ENCODE measurements at places on chromosomes 1 and 21.

GRCh38 chr1:158354255-158354654 is 561 bp downstream of the CD1E start:
- no peak for DNase-seq

DNA sequence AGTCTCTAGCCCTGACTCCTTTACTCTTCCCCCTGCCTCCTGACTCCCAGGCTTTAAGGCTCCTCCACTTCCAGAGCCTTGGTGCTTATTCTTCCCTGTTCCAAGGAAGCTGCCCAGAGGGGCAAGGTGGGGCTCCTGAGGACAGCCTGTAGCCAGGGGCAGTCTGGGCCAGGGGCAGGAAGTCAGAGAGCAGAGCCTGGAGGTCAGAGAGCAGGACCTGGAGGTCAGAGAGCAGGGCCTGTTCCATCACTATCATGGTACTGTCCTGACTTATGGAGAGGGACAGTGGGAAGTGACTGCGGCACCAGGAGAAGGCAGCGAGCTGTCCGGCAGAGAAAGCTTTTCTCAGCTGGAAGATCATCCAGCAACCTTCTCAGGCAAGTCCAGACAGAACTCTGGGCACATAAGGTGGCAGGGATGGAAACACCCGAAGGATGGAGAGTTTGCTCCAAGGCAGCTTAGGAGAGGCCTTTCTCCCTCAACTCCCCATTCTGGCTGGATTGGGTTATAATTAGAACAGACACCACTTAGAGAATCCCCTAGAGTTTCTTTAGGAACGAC is 25.0 kb downstream of the PLXNA2 start:
- DNase-seq = no peak

DNA sequence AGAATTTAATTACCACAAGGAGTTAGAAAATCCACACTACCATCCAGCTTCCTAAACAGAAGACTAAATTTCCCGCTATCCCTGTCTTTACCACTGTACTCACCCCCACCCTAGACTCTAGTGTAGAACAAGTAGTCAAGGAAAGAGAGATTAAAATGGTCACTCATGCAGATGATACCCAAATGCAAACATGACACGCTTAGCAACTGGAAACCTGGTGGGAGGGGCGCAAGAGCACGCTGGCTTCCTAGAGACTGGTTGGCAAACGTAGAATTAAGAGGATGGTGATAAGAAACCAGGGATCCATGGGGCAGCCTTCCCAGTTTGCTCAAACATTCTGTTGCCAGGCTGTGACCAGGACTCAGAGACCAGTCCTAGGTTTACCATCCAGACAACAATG is 9.9 kb upstream of the LDLRAD1 start:
- DNase-seq = no peak

DNA sequence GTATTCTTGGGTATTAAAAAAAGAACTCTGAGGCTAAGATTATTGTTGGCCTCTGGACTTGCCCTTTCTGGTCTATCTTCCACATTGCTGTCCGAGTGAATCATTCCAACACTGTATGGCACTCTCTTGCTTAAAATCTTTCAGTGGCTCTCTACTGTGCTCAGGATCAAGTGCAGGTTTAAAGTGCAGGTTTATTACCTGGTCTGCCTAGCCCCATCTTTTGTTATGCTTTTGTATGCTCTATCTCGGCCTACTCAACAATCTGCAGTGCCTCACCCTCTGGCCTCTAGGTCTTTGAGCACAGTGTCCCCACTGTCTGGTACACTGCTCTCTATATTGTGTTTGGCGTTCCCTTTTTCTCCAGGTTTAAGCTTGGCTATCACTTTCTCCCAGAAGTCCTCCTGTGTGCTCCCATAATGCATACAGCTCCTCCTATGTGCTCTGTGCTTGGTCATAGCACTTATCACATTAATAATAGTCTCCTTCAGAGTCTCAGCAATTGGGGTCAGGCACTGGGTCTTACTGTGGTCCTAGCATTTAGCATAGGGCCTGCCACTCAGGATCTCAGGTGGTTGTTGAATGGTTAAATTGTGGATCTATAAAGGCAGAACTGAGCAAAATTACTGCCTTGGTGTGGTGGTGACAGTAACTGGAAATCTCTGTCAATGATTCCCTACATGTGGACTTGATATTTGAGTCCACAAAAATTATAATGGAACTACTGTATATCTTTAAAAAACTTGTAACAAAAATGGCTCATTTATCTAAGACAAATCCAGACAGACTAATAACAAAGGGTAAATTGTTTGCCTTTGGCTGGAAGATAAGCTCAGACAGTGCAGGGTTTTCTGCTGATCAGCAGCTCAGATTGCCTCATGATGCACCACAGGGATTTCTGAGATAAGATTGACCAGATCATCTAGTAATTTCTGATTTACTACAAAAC is 10.6 kb upstream of the LDLRAD1 start:
- no peak for DNase-seq

DNA sequence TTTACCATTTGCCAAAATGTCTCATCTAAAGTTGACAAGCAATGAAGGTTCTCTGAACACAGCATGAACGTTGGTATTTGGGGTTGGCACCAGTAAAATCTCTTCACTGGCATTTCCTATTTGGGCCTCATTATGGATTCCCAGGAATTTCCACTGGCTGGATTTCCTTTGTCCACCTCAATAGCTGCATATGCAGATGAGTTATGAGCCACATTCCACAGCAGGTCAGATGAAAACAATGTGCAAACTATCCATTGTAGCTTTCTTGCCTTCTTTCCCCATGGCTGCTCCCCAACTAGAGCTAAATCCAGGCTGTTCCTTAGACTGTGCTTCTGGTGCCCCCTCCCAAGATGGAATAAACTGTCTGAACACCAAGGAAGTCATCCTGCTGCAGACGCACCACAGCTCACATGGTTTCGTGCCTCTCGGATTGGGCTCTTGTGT is 168.1 kb upstream of the FGGY start:
- no peak for DNase-seq

GRCh38 chr1:81876901-81877733 is 76.4 kb downstream of the ADGRL2 start:
- no peak for DNase-seq

- DNase-seq = no peak
These were observed 26.4 kb downstream of the RGL1 start for GRCh38 chr1:183831311-183831710.

GRCh38 chr1:11412141-11412540 is 66.8 kb upstream of the DISP3 start:
- no peak for DNase-seq

- DNase-seq = no peak
These were observed 5.6 kb downstream of the KIF17 start for GRCh38 chr1:20712215-20712577.

- peak; percentile 51 for DNase-seq
These were observed 30.0 kb downstream of the SLC27A3 start for GRCh38 chr1:153805042-153805745.

DNA sequence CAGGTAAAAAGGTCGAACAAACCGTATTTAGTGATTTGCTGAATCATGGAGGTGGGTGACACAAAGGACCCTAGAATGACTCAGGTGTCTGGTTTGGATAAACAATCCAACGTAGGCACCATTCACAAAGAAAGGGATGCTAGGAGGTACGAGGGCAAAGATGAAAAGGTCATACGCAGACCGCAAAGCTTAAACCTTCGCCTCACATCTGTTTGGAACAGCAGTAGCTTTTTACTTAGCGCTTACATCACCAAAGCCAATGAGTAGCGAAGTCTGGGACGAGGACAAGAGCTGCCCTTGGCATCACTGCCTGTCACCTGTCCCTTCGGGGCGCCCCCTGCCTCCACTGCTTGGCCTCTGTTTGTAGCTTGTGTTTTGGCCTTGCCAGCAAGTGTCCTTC is 350.2 kb downstream of the SMYD3 start:
- no peak for DNase-seq

DNA sequence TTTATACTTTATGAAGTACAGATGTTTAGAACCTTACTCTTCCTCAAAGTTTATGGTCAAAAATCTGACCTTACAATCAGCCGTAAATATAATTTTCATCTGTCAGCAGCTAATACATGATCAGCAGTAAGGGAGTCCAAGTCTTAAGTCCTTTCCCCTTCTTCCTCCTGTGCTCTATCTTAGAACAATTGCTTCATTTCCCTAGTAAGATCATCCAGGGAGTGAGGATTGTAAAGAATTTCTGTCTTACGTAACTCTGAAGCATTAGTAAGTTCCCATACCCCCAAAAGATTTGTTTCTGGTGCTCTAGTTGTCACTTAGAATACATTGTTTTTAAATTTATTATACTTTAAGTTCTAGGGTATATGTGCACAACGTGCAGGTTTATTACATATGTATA is 2.1 kb downstream of the SETDB1 start:
- DNase-seq = no peak

DNA sequence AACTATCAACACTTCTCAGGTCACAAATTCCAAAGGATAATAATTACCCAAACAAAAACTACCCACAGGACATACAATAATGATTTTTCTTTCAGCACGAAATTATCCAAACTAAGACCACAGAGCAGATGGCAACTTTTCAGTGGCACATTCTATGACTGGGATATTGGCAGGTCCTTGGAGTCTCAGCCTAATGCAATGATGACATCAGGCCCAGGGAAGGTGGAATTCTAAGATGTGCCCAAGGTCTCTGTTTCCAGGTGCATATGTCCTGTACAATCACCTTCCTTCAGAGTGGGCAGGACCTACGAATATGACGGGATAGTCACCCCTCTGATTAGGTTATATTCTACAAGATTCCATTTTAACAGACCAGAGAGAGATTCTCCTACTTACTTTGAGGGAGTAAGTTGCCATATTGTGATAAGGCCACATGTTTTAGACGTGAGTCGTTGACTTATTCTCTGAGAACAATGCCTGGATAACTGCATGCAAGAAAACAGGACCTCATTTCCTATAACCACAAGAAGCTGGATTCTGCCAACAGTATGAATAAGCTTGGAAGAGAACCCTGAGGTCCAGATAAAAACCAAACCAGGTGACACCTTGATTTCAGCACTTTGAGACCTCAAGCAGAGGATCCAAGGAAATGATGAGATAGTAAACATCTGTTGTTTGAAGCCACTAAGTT is 69.9 kb downstream of the ZC3H11B start:
- no peak for DNase-seq

- no peak for DNase-seq
These were observed 76.3 kb downstream of the TOMM20 start for GRCh38 chr1:235052067-235053008.

DNA sequence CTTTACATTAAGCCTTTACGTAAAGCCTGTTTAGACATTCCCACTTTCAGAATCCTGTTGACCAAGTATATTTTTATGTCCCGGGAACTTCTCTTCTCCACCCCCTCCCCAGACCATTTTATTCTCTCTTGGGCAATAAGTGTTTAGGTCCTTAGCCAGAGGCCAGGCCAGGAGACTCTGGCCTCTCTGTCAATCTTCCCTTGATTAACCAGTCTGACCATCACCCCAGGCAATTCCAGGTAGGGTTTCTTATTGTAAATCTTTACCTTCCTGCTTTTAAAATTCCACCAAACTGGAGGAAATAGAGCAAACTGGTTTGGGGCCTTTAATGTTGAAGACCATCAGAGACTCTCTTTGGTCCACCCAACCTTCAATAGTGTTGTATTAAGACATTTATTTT is 12.2 kb upstream of the IFI6 start:
- no peak for DNase-seq

DNA sequence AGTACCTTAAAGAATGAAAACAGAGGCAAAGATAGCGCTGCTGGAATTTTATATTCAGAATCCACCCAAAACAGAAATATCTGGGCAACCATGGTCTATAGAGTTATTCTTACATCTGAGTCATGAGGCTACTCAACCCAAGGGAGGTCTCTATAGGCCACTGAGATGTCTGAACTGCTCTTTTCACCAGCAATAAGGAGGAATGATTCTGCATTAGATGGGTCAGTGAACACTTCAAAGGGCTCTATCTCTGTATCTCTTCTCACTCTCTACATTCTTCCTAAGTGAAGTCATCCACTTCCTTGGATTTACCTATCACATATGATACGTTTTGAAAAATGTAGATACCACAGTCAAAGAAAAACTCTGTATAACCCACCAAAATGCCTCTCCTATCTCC is 90.2 kb upstream of the NGF start:
- DNase-seq = no peak

DNA sequence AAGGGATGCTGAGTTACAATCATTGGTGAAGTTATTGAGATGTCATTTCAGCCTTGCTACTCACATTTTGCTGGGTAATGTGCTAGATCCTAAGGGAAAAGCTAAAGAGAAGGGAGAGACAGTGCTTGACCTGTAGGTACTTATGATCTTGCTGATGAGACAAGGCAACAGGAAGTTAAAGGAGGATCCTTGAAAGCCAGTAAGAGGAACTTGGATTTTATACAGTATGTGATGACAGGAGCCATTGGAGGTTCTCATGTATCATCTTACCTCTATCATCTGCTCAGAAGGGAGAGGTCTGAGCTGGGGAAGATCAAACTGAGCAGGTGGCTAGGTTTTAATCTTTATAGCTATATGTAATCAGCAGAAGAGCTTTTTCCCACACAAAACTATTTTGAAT is 6.3 kb downstream of the APOBEC4 start:
- DNase-seq = no peak

DNA sequence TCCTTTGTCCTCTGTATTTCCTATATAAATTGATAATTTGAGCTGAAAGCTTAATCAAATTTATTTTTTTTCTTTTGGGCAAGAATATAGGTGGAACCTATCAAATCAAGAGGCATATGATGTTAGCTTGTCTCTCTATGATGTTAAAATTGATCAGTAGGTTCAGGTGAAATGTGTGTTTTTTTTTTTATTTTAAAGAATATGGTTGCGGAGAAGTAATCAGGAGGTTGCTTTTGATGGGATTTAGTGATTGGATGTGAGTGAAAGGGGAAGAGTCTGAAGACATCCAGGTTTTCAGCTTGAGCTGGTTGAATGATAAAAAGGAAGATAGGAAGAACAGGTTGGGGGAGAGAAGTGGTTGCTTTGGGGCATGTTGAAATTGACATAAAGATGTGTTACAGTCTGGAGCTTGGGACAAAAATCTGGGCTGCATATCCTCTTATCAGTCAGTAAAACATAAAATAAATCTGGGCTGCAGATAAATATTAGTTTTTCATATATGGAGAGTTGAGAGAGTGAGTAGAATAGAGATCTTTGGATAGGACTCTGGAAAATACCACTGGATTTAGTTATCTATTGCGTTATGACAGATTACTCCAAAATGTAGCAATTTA is 5.1 kb downstream of the OSBPL9 start:
- DNase-seq = no peak

DNA sequence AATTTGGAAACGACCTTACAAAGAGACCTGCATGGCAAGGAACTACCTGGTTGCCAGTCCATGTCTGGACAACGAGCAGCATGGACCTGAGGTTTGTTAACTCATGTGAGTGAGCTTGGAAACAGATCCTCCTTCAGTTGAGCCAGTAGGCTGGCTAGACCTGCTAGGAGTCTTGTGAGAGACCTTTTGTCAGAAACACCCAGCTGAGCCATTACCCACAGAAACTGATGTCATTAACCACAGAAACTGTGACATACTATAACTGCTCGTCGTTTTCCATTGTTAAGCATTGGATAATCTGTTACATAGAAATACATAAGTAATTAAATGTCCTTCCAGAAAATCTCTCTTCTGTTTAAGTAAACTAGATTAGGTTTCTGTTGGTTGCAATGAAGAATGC is 211.1 kb upstream of the C21orf91 start:
- DNase-seq = no peak

Measured in left colon (tissue), 2 donors.